Stimulated activated CD8-positive, alpha-beta memory T cell treated with anti-CD3 and anti-CD28 coated beads, Interleukin-4, amount 100 ng/mL, for 4 hours (primary cell): ENCODE measurements at places on chromosomes 1 and 21.

- no peak for DNase-seq
Observed at GRCh38 chr1:33247545-33247944, 8.7 kb upstream of the ZNF362 start.

- DNase-seq, result no peak
Observed at GRCh38 chr1:16252912-16253311, 15.9 kb upstream of the CPLANE2 start.

GRCh38 chr1:244365809-244366208 is 85.9 kb downstream of the ADSS2 start:
- no peak for DNase-seq

GRCh38 chr1:113941245-113941559 is 12.1 kb downstream of the HIPK1 start:
- DNase-seq, result no peak

- DNase-seq, result no peak
Observed at GRCh38 chr1:221602830-221603229, 139.1 kb downstream of the DUSP10 start.

GRCh38 chr21:14707511-14708020 is 161.5 kb upstream of the SAMSN1 start:
- no peak for DNase-seq

DNA sequence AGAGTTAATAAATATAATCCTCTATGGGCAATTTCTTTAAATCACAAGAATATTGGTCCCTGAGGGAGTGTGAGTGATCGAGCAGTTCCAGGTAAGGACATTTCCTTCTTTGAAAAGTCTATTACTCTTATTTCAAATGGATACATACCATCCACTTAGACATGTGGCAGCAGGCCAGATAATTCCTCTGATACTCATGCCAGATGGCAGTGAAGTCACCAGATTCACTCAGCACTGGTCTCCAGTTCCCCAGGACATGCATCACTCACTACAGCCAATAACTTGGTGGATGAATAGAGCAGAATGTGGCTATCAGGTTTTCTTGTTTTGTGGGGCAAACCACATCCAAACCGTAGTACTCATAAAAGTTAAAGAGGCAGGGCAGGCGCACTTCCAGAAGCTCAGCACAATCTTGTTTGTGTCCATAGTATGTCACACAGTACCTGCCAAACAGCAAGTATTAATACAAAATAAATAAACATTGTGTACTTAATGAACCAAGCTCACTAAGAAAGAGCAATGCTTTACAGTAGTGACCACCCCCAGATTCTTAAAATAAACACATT is 74.2 kb upstream of the CD53 start:
- no peak for DNase-seq

- no peak for DNase-seq
Observed at GRCh38 chr1:100793659-100794058, 74.1 kb downstream of the VCAM1 start.

DNA sequence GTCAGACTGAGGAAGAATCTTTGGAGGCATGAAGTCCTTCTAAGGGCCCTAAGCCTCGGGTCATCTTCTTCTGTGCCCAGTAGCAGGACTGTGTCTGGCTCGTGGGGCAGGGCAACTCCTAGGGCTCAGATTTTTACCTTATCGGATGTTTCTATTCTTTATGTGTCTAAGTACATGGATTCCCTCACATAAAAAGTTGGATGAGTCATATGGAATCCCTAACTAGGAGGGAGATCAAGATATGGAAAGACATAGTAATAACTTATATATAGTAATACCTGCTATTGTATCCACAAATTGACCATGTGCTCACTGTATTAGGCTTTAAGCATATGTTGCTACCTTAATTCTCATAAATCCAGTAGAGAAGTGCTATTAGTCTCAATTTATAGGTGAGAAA is 364.5 kb upstream of the CAMK1G start:
- DNase-seq, result no peak

GRCh38 chr21:22244516-22244915 is 1246.3 kb downstream of the NCAM2 start:
- no peak for DNase-seq

GRCh38 chr1:175297291-175297690 is 104.7 kb upstream of the KIAA0040 start:
- no peak for DNase-seq

- DNase-seq, result no peak
Observed at GRCh38 chr21:20459838-20460237, 538.4 kb upstream of the NCAM2 start.

GRCh38 chr1:31936981-31937299 is 1.2 kb downstream of the PTP4A2 start:
- no peak for DNase-seq

DNA sequence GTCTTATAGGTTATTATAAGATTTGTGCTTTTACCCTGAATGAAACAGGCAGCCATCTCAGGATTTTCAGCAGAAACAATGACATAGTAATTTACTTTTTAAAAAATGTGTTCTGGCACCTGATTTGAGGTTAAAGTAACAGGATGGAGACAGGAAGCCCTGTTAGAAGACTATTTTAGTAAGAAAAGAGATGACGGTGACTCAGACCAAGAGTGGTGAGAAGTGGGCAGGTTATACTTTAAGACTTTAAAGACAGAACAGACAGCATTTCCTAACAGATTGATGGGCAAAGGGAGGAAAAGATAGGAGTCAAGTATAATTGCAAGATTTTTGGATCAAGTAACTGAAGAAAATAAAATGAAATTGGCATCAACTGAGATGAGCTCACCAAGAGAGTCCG is 436.8 kb upstream of the NR5A2 start:
- no peak for DNase-seq

DNA sequence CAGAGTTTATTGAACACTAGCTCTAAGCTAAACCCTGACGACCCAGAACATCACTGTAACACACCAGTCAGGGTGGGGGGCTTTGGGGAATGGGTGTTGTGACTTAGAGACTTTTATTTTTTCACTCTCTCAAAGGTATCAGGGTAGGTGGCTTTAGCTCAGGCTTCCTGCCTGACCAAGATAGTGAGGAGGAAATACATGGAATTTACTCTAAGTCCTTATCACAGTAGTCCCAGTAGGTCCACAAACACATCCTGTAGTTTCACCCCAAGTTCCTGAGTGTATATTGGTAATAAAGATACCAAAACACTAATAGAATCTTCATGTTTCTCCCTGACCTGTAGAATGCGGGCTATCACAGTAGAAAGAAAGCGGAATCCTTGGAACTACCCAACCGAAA is 15.1 kb downstream of the GJA5 start:
- DNase-seq, result no peak

GRCh38 chr1:119594376-119594775 is 53.7 kb downstream of the ZNF697 start:
- DNase-seq, result no peak

DNA sequence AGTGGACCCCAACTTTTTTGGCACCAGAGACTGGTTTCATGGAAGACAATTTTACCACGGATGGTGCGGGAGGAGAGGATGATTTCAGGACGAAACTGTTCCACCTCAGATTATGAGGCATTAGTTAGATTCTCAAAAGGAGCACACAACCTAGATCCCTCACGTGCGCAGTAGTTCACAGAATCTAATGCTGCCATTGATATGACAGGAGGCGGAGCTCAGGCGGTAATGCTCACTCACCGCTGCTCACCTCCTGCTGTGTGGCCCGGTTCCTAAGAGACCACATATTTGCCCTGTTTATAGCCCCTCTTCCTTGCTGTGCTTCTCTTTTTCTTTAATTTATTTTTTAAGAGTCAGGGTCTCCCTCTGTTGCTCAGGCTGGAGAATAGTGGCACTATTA is 4.6 kb downstream of the NTRK1 start:
- no peak for DNase-seq

DNA sequence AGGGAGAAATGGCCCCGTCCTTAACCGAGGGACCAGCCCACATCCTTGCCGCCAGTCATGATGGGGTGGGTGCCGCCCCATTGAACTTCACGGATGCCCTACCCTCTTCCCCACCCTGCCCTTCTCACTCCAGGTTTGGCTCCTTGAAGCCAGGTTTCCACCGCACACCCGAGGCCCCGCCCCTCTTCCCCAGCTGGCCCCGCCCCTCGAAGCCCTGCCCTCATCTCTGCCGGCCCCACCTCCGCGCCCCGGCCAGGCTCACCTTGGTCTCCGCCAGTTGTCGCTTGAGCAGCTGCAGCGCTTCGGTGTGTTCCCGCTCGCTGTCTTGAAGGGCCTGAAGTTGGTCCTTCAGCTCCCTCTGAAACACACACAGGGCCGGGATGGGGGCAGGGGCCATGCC is 16.6 kb downstream of the TRIM62 start:
- DNase-seq, result no peak

GRCh38 chr1:161206411-161207140 is 4.4 kb downstream of the NDUFS2 start:
- no peak for DNase-seq

DNA sequence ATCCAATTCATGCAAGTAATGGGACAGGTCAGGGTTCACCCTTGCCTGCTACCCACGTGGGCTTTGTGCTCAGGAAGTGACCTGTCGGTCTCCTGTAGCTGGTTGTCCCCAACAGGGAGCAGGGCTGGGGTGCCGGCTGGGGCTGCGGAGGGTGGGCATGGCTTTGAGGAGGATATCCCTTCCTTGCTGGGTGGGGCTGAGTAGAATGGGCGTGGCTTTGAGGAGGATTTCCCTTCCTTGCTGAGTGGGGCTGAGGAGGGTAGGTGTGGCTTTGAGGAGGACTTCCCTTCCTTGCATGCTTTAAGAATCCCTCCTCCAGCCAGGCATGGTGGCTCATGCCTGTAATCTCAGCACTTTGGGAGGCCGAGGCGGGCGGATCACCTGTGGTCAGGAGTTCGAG is 151.3 kb downstream of the CLIC6 start:
- no peak for DNase-seq

DNA sequence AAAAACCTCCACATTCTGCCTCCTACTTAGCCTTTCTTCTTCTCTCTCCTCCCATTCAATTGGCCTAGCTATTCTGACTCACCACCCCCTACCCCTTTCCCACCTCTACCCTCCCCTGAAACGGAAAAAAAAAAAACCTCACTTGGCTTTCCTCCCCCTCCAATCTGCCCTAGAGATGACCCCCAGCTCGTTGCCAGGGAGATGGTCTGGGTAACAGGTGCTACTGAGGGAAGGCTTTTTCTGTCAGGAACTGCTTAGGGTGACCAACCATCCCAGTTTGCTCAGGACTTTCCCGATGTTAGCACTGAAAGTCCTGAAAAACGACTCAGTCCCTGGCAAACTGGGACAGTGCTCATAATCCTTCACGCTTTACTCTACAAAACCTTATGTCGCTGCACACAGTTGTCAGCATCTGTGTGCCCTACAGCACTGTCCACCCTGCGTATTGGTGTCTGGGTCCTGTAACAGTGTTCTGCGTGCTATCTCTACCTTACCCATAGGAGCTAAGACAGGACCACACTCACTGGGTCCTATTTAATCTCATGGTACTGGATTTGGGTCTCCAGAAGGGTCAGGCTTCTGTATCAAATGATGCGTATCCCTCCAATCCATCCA is 7.7 kb upstream of the CADM3 start:
- no peak for DNase-seq

GRCh38 chr21:37742115-37742514 is 174.1 kb downstream of the KCNJ6 start:
- no peak for DNase-seq

DNA sequence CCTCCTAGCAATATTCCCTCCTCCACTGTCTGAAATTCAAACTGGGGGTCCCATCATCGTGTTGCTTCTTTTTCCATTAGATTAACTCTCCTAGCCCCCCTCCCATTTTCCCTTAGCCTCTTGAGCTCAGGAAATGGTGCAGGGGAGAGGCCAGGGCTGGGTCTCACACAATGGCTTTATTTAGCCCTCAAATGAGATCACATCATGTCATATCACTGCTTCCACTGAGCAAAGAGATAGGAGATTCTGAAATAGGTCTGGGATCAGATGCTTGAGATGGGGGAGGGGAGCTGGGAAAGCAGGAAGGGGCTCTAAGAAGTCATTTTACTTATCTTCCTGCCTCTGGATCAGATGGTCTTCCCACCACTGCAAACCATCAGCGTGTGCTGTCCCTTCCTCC is 17.8 kb upstream of the ARHGEF2 start:
- DNase-seq, result no peak

GRCh38 chr1:88876573-88877365 is 14.6 kb downstream of the GTF2B start:
- no peak for DNase-seq

GRCh38 chr21:27639286-27639685 is 672.4 kb upstream of the ADAMTS5 start:
- DNase-seq, result no peak
